ENCODE measurements at places on chromosomes 16 and 17.

- DNase-seq, result no peak
Observed at GRCh38 chr16:17356243-17356933, 114.4 kb downstream of the XYLT1 start.

GRCh38 chr16:84042879-84043485 is 387 bp upstream of the SLC38A8 start:
- no peak for DNase-seq

DNA sequence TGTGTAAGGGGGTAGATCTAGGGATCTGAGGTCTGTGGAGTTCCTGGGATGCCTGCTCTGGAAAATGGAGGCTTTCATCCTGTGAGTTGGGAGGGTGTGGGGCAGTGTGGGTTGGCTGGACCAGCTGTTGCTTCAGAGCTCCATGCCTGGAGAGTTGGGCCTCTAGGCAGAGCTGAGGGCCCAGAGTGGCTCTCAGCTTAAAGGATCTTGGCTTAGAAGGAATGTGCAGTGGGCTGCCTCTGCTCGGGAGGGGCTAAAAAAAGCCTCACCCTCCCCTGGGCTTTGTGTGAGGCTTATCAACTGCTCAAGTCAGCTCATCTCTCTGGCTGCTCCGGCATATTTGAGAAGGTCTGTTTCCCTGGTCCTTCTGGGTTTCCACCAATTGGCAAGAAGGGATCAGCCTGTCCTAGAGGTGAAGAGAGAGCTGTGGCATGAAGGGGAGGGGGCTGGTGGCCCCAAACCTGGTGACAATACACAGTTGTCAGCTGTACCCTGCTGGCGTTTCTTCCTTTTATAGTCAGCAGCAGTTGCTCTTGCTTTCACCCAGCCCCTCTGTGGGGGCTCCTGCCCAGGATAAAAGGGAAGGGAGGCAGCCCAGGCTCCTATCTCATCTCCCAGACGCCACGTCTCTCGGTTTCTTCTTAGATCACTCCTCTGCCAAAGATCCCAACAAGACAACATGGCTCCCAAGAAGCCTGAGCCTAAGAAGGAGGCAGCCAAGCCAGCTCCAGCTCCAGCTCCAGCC is at the start of gene MYL4:
TSS of gene MYL4 (plus strand) at position 605 of the 745 bp plus-strand sequence. CDS start at position 680, 75 bp downstream.
- no peak for DNase-seq

DNA sequence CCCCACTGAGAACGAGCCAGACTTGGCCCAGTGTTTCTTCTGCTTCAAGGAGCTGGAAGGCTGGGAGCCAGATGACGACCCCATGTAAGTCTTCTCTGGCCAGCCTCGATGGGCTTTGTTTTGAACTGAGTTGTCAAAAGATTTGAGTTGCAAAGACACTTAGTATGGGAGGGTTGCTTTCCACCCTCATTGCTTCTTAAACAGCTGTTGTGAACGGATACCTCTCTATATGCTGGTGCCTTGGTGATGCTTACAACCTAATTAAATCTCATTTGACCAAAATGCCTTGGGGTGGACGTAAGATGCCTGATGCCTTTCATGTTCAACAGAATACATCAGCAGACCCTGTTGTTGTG is 631 bp downstream of the BIRC5 start:
- no peak for DNase-seq

GRCh38 chr16:8493972-8494371 is 96.3 kb downstream of the TMEM114 start:
- no peak for DNase-seq

- no peak for DNase-seq
Observed at GRCh38 chr17:47276868-47277267, 23.2 kb downstream of the ITGB3 start.

DNA sequence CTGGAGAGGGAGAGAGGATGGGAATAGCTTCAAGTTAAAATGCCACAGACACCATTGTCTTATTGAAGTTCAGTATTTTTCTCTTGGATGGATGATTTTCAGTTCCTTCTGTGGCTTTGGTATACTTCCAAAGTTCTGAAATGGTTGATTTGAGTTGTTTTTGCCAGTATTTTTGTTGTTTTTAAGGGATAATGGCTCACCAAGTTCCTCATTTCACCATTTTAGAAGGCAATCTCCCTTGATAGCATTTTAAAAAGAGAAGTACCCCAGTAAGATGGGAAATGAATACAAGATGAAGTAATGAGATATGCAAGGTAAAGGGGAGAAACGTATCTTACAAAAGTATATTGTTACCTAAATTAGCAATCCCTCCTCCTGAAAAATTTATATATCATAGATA is 18.5 kb upstream of the SPDYE4 start:
- DNase-seq, result no peak

GRCh38 chr17:73613271-73614233 is 30.7 kb downstream of the SDK2 start:
- no peak for DNase-seq

GRCh38 chr16:54582631-54583250 is 296.2 kb upstream of the IRX3 start:
- DNase-seq, result no peak

GRCh38 chr17:4498461-4499397 is at the start of gene SPNS2:
Gene SPNS2 (plus strand): TSS chr17:4498881. CDS start chr17:4499048, 167 bp downstream.
- DNase-seq, result peak; percentile 75

GRCh38 chr16:89502081-89502843 is 5.9 kb upstream of the SPG7 start:
- DNase-seq, result no peak

GRCh38 chr16:70476272-70477020 is 22.1 kb downstream of the FCSK start:
- no peak for DNase-seq

DNA sequence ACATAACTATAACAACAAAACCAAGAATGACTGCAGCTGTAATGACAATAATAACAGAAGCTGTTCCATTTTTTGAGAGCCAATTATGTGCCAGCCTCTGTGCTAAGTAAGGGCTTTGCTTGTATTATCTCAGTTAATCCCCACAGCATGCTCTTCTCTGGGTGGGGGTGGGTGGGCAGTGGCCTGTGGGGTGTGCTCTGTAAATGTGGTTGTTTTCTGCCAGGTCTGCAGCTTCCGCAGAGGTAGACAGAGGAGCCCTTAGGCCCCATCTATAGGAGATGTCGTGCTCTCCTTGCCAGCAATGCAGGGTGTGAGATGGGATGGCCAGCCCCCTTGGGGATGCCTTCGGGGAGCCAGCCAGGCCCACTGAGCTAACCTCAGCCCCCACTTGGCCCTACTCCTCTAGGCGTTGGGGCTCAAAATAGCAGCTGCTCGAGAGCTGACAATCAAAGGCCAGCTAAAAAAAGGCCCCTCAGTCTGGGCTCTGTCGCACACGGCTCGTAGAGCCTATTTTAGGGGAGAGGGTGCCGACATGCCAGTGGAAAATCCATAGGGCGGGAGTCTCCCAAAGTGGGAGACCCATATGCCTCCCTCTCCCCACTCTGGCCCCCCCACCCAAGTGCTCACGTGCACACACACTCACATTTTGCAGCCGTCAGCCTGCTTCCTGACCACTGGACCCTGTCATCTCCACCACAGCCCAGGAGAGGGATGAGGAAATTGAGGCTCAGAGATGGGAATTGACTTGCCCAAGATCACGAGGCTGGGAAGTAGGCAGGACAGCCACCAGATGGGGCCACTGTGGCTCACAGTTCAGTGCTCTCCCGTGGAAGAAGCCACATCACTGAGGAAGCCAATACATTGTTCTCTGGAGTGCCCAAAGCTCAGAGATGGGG is 15.8 kb downstream of the CDH16 start:
- DNase-seq, result no peak

DNA sequence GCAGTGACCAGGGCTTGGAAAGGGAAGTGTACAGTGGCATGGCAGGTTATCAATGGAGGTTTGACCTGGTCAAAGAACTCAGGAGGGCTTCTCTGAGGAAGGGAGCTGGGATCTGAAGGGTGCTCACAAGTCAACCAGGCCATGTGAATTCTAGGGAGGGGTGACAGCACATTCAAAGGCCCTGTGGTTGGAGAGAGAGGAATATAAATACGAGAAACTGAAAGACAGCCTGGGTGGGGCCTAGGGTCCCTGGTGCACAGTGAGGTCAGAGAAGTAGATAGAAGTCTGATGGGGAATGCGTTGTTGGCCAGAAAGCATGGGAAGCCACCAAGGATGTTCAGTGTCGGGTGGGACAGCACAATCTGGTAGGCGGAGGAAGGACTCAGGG is 210.8 kb downstream of the KATNIP start:
- no peak for DNase-seq

DNA sequence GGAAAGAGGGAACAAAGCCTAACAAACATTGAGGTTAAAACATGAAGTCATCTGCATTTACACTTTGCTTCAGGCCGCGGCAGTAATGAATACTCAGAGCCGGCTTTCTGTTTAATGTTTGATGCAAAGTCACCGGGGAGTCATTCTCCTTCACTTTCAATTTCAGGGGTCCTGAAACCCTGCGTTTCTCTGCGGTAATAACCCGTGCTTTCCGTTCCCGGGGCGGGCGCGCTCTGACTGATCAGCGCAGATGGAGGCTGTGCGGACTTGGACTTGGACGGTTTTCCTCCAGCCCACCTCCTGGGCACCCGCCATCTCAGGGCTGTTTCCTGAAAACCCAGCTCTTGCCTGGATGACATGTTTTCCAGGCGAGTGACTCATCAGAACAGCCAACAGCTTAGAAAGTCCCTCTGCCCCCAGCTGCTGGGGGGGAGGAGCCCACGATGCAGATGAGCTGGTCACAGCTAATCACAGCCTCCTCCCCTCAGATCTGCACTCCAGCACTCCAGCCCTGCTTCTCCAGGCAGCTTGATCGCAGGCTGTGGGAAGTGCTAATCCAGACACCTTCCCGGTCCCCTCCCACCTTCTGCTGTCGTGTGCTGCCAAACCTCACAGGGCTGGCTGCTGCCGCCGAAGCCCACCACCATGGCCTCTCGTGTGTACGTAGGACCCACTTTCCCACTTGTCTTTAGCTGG is 158.6 kb upstream of the CHMP6 start:
- DNase-seq, result peak; percentile 38

DNA sequence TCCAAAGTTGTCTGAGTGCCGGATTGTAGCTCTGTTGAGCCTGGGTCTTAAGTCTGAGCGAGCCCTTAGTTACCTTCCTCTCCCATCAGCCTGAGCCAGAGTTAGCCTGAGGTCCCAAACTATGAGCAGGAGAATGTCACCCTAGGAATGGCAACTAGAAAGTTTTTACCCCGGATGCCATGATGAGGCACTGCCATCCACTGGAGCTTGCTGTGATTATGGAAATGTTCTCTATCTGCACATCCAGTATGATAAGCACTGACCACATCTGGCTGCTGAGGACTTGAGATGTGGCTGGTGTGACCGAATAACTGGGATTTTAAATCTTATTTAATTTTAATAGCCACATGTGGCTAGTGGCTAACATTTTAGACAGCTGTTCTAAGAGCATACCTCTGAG is 550.0 kb downstream of the CDH13 start:
- no peak for DNase-seq

DNA sequence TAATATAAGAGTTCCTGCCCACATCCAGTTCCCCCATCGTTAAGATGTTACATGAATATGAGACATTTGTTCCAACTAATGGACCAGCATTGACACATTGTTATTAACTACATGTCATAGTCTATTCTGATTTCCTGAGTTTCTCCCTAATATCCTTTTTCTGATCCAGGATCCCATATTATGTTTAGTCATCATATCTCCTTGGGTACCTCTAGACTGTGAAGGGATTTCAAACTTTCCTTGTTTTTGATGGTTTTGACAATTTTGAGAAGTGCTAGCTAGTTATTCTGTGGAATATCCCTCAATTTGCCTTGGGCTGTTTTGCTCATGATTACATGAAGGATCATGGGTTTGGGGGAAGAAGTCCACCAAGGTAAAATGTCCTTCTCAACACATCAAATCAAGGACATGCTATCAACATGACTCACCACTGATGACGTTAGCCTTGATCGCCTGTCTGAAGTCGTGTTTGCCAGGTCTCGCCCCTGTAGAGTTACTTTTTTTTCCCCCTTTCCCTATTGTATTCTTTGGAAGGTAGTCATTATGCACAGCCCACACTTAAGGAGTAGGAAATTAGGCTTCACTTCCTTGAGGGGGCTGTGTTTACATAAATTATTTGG is 42.5 kb downstream of the CACNG3 start:
- DNase-seq, result no peak

GRCh38 chr17:18191967-18192366 is 8.3 kb downstream of the ALKBH5 start:
- DNase-seq, result no peak

DNA sequence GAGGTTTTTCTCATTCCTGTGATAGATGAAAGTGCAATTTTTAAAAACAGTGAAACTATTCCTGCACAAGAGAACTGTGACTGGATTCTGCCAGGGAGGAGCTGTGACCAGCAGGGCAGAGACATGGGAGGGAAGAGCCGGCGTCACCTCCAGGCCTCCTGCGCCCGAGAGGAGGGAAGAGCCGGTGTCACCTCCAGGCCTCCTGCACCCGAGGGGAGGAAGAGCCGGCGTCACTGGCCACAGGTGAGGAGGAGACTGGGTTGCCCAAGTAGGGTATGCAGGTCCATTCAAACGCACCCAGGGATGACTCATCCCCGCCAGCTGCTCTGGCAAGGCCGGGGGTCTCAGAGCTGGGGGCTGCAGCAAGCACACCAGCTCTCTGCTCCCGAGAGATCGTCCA is 56.7 kb downstream of the METRNL start:
- no peak for DNase-seq

GRCh38 chr16:87496447-87496801 is 3.6 kb upstream of the ZCCHC14 start:
- no peak for DNase-seq

DNA sequence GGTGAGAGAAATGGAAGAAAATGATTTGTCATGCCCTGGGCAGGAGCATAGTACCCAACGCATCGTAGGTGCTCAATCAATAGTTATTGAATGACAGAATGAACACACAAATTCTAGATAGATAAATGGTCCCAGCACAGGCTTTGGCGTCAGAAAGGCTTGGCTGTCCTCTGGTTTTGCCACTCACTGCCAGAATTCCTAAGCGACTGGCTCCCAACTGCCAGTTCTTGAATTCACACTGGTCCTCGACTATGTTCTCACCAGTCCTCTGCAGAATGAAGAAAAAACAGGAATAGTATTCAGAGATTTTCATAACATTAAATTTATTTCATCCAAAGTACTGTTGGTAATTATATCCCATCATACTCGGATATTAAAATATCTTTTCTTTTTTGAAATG is 163.1 kb upstream of the NOL11 start:
- no peak for DNase-seq

DNA sequence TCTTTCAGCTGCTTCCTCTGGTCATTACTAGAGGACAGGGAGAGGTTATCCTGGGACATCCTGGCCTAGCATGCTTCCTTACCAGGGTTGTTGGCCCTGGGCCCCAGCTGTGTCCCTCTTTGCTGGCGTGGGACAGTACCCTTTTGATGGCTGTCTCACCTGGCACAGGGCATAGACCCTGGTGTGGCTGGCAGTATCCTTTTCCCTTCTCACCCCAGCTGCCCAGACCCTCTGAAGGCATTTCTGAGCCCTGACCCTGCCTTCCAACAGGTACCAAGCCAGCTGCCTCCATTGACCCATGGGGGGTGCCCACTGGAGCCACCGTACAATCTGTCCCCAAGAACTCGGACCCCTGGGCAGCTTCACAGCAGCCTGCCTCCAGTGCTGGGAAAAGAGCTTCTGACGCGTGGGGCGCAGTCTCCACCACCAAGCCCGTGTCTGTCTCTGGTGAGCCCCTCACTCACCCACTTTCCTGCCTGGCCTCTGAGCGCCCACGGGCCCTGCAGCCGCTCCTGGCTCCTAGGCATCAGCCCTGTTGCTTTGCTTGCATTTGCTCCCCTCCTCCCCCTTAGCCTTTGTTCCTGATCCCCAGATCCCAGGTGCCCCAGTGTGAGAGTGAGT is 34.0 kb downstream of the B9D1 start:
- no peak for DNase-seq

GRCh38 chr17:30920282-30920681 is 1.5 kb upstream of the ADAP2 start:
- no peak for DNase-seq

GRCh38 chr17:82299452-82299851 is 18.0 kb downstream of the CD7 start:
- DNase-seq, result no peak
